ENCODE measurements at places on chromosomes 3 and 15.

GRCh38 chr15:88218557-88219221, 37.9 kb downstream of the NTRK3 start:
- DNase-seq = no peak

DNA sequence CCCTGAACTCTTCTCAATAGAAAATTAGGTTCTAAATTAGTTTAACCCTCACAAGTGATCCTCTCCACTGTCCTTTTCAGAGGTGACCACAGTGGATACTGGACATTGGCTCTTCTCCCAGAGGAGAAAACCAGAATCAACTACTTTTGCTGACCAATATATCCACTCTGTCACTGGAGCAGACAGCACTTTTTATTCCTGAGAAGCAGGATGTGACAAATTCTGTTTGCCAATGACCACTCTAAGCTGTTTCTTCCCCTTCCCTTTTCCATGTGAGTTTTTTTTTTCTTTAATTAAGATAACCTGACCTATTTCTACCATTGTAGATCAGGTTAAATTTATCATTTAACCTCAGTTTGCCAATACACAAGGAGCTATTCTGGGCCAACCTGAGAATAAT, 79.7 kb upstream of the ZNF280D start:
- DNase-seq = no peak

- no peak for DNase-seq
These were observed 16.9 kb downstream of the ITGA11 start for GRCh38 chr15:68415061-68415460.

DNA sequence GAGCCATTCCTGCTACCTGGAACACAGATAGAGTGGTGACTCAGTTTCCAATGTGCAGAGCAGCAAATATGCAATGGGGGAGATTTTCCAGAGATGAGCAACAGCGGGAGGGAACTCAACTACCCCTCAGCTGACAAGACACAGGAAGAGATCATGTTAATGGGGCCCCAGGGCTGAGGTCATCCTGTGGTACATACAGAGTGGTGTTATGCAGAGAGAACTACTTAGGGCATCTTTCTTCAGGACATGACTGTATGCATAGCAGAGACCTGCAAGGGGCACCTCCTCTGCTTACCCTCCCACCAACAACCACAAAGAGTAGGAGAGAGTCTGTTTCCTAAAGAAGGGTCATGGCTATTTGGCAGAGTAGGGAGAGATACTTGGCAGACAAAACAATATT, 6.8 kb upstream of the TBC1D5 start:
- DNase-seq = no peak

- no peak for DNase-seq
These were observed 38.3 kb downstream of the CHSY1 start for GRCh38 chr15:101213570-101213969.

GRCh38 chr3:116440196-116440595, 5.1 kb downstream of the LSAMP start:
- no peak for DNase-seq

DNA sequence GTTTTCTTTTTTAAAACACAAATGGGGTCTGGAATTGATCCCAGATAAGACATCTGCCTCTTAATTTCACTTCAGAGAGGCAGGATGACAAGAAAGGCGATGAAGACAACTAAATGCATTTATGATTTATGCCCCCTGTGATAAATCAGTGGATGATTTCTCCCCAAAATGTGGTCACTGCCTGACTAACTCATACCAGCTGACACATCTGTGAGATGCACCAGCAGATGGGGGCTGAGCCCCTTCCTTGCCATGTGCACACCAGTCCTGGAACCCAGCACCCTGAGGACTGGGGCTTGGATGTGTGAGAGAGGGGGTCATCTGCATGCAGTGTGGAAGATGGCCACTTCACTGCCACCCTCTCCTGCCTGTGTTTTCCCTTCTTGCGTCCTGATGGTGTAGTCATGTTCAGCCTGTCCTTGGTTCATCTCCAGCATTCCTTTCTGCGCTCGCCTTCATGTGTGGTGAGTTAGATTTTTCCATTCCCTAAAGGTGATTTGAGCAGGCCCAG, 264.3 kb downstream of the LRTM1 start:
- DNase-seq = no peak

DNA sequence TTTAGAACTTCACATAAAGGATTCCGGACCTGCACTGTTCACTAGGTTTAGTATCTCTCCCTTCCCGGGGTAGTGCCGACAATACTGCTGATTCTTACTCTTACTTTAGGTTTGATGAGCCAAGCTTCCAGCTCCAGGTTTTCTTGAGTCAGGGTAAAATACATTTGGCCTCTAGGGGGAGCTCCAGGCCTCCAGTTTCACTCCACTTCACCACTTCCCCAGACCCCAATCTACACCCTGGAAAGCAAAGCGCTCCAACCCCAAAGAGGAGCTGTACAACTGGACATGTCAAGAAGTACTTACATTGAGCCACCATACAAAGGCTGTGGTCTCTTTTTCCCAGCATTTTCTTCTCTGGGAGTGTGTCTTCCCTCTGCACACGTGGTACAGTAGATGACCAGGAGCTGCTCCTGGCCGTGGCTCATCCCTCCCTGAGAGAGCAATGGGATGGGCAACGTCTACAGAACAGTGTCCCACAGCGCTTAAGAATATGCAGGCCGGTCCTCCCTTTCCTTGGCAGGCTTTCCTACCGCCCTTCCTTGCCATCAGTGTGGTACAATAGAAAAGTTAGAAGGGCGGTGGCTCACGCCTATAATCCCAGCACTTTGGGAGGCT, 93.9 kb upstream of the CCDC80 start:
- peak; percentile 52 for DNase-seq

DNA sequence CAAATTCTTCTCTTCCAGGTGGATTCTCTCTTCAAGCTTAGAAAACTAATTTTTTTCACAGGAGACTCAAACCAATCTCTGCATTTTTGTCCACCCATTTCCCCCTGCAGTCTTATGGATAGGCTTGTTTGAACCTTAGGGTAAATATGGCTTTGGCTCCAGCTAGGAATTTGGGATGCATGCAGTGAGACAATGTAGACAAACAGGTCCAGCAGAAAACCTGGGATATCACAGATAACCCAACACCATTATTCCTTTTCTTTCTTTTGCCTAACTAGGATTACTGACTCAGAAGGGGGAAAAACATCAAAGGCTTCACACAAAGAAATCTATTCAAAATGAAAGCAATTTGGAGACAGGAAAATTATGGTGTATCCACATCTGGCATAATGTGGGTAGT, 11.2 kb upstream of the SEMA5B start:
- DNase-seq = no peak

DNA sequence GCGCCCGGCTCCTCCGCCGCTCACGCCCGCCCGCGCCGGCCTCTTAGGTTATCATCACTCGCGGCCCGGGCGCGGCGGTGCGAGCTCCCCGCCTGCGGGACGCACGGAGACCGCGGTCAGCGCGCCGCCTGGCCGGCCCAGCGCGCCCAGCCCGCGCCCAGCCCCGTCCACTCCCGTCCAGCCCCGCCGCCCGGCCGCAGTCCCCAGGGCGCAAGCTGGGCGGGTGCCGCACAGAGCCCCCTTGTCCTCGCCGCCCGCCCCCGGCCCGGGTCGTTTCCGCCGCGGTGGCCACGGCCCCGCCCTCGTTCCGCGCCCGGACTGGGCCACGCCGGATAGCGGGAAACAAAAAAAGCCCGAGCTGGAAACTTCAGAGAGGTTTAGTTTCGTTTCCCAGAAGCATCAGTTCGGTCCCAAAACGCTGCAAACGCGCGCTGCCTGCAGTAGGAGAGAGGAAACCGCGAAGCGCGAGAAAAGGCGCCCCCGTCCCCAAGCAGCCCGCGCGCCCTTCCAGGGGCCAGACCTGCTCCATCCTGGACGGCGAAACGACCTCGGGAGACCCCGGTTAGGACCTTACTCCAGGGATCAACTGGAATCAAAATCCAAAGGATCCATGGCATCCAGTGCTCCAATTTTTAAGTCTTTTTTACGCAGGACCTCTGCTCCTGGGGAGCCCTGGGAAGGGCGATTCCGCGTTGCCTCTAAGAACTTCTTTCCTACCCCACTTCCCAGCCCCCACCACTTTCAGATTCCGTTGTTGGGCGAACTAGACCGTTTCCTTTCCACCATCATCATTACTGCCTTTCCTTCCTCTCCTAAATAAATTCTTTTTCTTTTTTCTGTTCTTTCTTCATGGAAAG, at the start of gene ATP10A:
Gene ATP10A, minus strand, starts transcription at position 217 of the 857 bp plus-strand sequence. CDS start 231 bp downstream, outside the sequence.
- DNase-seq = no peak

DNA sequence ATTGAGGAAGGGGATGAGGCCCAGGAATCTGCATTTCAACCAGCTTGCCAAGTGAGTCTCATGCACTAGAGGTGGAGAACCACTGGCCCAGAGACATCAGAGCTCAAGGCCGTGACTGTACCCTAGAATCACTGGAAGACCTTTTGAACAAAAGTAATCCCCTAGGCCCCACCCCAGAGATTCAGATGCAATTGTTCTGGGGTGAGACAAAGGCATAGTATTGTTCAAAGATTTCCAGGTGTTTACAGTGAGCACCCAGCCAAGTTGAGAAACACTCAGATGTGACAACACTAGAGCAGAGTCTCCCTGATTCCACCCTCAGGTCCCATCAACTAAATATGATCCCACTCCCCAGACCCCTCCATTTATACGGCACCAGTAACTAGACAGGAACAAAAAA, 290.3 kb upstream of the TLE3 start:
- no peak for DNase-seq

DNA sequence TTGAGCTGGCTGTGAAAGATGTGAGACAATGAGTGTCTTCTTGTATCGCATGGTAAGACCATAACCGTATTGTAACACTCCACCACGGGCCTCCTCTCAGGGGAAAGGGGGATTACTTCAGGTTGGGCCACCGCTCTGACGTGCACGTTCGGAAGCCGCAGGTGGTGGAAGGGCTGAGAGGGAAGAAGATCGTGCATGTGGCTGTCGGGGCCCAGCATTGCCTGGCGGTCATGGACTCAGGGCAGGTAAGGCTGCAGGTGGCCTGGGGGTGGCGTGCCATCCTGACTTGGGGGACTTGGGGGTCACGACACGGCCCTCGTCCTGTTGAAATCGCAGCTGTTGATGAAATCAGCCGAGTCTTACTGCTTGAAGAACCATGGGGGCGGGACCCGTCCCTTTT, 87.3 kb upstream of the FAN1 start:
- DNase-seq = no peak

DNA sequence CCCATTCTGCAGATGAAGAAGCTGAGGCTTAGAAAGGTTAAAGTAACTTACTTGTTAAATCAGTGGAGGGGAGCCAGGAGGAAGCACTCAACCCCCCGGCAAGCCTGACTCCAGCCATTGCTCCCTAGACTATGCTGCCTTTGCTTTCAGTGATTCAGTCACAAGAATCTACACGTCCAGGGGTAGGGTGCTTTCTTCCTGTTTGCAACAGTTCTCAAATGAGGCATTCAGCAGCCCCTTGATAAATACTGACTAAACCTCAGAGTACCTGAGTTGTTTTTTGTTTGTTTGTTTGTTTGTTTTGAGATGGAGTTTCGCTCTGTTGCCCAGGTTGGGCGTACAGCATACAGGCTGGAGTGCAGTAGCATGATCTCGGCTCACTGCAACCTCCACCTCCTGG, 28.6 kb downstream of the MAGEF1 start:
- no peak for DNase-seq

DNA sequence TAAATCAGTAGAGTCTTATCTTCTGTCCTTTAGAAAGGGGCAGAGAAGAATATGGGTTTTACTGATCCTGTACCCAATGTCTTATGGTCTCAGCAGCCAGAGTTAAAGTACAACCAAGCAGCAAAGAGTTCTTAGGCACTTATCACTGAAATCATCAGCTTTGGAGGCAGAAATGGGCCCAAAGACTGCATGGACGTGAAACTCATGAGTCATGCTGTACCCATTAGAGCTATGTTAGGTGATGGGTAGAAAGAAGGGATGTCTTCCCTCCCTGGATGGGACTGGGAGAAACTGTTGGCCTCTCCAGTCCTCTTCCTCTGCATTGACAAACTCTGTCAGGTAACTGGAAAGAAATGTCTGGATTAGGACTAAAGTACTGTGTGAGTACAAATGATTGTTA, 63.4 kb downstream of the EOMES start:
- no peak for DNase-seq

DNA sequence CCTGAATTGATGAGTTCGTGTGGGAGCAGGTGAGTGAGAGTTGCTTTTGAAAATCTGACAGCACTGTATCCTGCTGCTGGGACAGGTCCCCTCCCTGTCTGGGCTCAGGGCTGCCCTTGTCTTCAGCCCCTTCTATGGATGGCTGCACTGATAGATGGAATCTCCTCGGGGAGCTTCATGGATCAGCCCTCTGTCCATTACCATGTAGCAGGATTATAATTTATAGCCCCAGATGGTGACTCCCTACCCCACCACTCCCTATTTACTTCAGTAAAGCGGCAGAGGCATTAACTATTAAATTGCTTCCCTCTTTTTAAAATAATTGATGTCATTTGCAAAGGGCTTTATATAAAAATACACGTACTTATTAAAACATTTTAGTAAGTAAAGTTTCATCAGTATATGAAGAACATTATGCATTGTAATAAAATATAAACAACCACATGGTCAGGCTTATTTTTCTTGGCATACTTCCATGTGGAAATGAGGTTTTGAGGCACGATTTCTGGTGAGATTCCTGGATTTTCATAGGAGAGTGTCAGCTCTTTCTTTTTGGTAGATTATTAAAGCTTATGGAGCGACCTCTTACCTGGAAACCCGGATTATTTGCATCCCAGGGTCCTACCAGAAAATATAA, 38.5 kb downstream of the MAP3K13 start:
- DNase-seq = no peak

GRCh38 chr15:58447271-58448010, 15.7 kb downstream of the LIPC start:
- no peak for DNase-seq

GRCh38 chr3:145411605-145412004, 749.4 kb downstream of the PLOD2 start:
- no peak for DNase-seq

- no peak for DNase-seq
These were observed 142.0 kb upstream of the ATP2B2 start for GRCh38 chr3:10647376-10647775.

- DNase-seq = no peak
These were observed 968.4 kb downstream of the FHIT start for GRCh38 chr3:60282866-60283265.

DNA sequence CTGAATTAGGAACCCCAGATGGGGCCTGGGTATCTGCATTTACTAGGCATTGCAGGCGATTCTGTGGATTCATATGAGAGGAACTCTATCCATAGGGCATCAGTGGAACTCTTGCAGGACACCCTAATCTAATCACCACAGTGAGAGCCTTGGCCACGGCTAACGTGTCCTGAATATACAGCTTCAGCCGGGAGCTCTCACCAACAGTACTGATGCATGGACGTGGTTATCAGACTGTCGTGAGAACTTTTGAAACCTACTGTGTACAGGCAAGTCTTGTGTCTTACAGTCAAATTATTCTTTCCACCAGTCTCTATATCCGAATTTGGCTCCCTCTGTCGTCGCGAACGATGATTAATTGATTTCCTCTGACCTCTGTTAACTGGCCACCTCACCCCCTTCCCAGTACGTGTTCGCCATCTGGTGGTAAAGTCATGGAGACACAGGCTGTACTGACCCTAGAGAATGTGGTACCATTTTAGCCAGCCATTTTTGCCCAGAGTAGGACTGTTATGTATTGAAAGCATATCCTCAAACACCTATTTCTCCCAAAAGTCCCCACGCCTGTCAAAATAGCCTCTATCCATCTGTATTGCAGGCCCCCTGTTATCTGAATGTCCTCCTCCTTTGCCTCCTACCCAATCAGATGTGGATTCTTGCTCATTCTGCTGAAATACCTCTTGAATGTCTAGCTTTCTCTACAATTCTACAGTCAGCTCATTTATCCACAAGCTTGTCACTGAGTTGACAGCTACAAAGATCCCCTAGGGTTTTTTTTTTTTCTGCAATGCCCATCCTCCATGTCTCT, 39.7 kb downstream of the GLDN start:
- DNase-seq = peak; percentile 78
